ENCODE measurements at places on chromosomes 1 and 21.

- no peak for DNase-seq
Observed at GRCh38 chr1:17515902-17516301, 23.6 kb upstream of the ARHGEF10L start.

DNA sequence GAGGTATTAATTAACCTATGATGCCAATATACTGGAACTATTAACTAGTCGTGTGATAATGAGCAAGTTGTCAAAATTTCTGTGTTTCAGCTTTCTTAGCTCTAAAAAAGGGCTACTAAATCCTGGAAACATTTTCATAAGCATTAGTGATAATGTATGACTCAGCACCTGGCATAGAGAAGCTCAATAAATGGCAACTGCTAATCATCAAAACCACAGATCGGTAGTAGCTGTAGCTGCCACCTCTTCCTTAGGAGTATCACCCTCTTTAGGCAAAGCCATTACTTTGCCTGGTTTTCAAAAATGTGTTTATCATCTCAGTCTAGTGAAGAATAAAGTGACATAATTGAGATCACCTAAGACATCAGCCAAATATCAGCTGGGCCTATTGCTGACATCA is 75.5 kb downstream of the TPR start:
- DNase-seq, result no peak

DNA sequence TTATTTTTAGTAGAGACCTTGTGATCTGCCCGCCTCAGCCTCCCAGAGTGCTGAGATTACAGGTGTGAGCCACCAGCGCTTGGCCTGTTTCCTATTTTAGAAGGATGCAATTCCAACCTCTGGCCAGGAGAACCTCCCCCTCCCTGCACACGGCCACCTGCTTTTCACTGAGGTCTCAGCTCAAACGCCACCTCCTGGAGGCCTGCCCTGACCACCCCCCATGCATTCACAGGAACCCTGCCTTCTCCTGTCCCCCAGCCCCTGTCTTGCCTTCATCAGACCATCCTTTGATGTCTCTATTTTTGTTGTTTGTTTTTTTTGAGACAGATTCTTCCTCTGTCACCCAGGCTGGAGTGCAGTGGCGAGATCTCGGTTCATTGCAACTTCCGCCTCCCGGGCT is 2.3 kb downstream of the SRM start:
- DNase-seq, result no peak

DNA sequence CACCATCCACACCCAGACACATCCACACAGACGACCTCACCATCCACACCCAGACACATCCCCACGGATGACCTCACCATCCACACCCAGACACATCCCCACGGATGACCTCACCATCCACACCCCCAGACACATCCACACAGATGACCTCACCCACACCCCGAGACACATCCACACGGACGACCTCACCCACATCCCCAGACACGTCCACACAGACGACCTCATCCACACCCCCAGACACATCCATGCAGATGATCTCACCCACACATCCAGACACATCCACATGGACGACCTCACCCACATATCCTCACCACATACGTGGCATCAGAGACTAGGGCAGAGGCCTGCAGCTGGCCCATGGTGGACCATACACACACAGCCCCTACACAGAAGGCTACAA is 14.7 kb upstream of the FABP3 start:
- DNase-seq, result no peak

- no peak for DNase-seq
Observed at GRCh38 chr21:39575775-39576174, 37.0 kb upstream of the B3GALT5 start.

DNA sequence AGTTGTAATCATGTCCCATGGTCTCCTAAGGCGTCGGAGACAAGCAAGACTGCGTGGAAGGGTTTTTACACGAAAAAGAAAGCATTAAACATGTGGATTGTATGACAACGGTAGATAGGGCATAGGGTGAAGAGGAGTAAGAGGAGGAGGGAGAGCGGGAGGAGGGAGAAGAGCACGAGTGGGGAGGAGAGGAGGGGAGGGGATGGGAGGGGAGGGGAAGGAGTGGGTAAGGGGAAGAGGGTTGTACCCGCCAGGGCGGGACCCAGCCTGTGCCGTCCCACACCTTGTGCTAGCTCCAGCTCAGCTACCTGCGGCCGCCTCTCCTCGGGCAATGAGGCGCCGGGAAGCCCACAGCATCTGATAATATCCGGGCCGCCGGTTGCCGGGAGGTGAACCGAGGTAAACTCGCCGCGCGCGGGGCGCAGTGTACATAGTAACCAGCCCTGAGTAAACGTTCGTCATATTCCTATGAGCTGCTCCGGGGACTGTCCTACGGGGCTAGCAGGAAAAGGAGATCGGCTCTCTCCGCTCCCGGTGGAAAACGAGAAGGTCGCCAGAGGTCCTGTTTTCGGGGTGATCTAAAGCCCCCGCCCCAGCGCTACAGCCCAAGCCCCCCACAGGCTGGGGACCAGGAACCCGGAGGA is 449 bp upstream of the RCAN3 start:
- peak; percentile 31 for DNase-seq

DNA sequence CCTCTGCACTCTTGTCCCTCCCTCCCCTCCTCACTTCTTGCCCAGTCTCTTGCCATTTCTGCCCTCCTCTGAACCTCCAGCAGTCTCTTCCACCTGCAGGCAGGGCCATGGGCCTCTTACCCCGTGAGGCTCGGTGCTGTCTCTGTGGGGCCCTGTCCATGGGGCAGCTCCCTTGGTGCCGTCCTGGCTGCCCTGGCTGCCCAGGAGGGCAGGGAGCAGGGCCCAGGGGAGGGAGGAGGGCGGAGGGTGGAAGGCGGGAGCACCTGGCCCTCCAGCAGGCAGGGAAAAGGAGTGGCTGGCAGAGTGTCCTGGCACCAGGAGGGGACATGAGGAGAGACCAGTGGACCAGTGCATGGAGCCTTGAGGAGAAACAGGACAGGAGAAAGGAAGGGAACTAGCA is at the start of gene RORC:
Gene RORC (minus strand): TSS at position 198 of the 400 bp plus-strand sequence. CDS start 38 bp downstream, at position 160.
- DNase-seq, result no peak

GRCh38 chr21:39660191-39660980 is 47.6 kb downstream of the B3GALT5 start:
- no peak for DNase-seq

- no peak for DNase-seq
Observed at GRCh38 chr1:107246775-107247345, 106.0 kb downstream of the NTNG1 start.

DNA sequence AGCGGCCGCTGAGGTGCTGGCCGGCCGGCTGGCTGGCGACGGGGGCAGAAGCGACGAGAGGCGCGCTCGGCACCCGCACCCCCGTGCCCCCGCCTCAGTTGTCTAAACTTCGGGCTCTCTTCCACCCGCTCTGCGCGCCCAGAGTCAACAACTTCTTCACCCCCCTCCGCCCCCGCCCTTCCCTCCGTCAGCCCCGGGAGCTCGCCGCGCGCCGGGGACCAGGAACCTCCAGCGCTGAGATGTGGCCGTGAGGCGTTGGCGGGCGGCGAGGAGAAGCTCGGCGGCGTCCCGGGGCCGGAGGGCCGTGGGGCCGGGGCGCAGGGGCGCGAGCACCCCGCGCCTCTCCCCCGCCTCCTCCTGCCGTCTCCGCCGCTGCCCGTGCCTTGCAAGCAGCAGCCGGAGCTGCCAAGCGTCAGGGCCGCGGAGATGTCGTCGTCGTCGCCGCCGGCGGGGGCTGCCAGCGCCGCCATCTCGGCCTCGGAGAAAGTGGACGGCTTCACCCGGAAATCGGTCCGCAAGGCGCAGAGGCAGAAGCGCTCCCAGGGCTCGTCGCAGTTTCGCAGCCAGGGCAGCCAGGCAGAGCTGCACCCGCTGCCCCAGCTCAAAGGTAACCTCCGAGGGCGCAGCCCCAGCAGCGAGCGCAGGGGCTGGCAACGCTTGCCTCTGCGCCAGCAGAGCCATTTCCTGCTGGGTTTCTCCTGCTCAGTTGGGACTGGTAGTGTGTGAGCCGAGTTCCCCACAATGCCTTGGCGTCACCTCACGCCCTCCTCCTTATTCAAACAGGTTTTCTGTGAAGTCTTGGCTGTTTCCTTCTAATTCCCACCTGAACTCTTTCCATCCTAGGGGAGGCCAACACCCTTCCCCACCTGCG is 710 bp downstream of the PPP2R5A start:
- DNase-seq, result peak; percentile 47

- DNase-seq, result no peak
Observed at GRCh38 chr1:27612718-27613117, 8.8 kb upstream of the AHDC1 start.

GRCh38 chr1:7085521-7085920 is 300.3 kb downstream of the CAMTA1 start:
- no peak for DNase-seq

GRCh38 chr1:185998391-185998790 is 264.2 kb downstream of the HMCN1 start:
- no peak for DNase-seq

DNA sequence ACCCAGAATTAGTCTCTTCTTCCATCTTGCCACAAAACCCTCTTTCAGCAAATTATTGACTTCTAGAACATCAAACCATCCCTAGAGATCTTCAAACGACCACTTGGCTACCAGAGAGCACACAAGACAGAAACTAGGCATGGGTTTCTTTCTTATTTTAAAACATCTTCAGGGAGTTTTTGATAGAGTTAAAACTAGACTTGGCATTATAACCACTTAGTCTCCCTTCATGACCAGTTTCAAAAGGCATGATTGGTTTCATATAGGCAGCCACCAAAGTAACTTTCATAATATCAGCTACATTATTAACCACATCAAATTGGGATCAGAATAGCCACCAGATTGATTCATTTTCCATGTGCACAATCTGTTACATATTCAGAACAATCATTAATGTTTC is 368.4 kb upstream of the GREM2 start:
- no peak for DNase-seq

- DNase-seq, result no peak
Observed at GRCh38 chr1:77290576-77290975, 8.8 kb downstream of the AK5 start.

GRCh38 chr1:242431786-242432185 is 92.7 kb downstream of the PLD5 start:
- DNase-seq, result no peak
